ENCODE measurements at places on chromosomes 16 and 17.

- peak; percentile 74 for DNase-seq
Measured at GRCh38 chr17:45852535-45853297, 8.0 kb downstream of the SPPL2C start.

- no peak for DNase-seq
Measured at GRCh38 chr17:59901604-59902003, 8.7 kb downstream of the RPS6KB1 start.

DNA sequence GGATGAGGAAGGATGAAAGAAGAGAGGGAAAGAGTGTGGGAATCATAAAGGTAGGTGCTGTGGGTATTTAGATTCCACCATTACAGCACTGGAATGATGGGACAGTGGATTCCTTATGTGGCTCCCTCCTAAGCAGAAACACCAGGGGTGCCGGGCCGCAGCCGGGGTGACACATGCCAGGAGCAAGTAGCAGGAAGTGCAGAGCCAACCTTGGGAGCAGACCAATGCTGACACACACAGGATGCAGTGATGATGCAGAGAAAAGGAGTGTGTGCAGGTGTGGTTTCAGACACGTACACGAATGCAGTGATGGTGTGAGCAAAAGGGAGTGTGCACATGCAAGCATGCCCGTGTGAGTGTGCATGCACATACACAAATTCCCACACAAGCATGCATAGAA is 338.0 kb downstream of the SLC39A11 start:
- DNase-seq, result no peak

DNA sequence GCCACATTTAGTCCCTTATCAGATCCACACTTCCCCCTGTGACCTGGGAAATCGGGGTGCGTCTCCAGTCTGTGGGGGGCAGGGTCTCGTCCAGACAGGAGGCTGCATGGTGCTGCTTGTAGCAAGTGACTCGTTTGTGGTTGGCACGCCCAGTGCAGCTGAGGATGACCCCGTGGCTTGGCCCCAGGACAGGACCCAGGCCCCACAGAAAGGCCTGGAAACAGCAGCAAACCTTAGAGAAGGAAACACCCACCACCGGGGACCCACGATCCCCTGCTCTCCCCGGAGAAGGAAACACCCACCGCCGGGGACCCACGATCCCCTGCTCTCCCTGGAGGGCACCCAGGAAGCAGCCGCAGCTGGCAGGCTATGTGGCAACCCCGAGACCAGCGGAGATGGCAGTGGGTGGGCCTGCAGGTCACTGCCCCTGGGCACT is 8.2 kb upstream of the C16orf95 start:
- no peak for DNase-seq

- no peak for DNase-seq
Measured at GRCh38 chr16:49494891-49495566, 121.4 kb downstream of the C16orf78 start.

GRCh38 chr16:9885467-9885866 is 296.8 kb downstream of the GRIN2A start:
- no peak for DNase-seq

- DNase-seq, result no peak
Measured at GRCh38 chr17:39410279-39410678, 8.9 kb upstream of the FBXL20 start.

DNA sequence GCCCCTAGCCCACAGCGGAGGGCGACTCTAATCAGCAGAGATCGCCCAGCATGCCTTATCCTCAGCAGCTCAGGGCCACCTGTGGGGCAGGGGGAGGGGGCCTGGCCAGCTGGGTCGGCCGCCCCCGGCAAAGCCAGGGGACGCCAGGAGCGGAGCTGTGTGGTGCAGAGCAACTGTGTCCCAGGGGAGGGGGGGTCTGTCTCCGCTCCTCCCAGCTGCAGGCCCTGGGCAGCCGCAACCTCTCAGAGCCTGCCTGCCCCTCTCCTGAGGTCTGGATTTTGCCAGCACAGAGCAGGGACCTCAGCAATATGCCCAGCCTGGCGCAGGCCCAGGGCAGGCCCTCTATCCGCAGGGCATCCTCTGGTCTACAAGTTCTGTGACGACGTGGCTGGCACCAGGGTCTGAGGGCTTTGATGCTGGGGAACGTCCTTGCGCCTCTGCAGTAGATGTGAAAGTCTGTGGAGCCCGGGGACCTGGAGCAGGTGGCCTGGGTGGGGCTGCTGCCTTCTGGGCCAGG is 36.5 kb upstream of the SLC38A10 start:
- DNase-seq, result no peak

DNA sequence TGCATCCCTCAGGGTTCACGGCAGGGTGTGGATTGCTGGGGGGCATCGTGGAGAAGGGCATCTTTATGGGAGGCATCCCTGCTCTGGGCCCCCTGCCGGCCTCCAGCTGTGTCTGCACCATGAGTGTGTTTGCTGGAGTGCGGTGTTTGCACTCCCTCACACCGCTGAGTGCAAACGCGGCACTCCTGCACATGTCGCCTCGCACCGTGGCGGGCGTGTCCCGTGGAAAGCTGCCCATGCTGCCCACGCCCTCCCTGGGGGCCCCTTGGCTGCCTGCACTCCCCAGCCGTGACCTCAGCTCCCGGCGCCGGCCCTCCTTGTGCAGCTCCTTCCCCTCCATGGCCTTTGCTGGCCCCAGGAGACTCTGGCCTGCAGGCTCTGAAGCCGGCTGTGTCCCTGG is 74.6 kb upstream of the ZNF750 start:
- no peak for DNase-seq

DNA sequence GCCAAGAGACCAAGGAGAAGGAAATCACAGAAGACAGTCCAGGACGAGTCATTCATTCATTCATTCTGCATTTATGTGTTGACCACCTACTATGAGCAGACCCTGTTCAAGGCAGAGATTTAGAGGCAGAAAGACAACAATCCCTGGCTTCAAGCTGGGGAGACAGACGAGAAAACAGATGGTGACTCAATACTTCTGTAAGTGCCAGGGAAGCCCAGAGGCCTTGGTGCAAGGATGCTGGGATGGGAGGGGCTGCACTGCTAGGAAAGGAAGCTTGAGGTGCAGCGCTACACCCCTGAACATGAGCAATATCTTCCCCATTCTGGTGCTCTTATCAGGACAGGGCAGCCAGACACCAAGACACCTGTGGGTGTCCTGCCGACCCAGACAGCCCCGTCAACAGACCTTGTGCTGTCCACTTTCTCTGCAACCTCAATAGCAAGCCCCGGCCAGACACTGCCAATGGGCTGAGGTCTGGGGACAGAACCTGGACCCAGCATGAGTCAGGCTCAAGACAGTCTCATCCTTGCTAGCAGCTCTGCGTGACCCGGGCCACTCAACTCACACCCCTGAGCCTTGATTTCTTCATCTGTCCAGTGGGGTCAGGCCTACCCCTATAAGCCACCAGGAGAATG is 163.5 kb downstream of the COPRS start:
- no peak for DNase-seq

GRCh38 chr17:79629548-79630049 is 18.7 kb upstream of the RBFOX3 start:
- no peak for DNase-seq

DNA sequence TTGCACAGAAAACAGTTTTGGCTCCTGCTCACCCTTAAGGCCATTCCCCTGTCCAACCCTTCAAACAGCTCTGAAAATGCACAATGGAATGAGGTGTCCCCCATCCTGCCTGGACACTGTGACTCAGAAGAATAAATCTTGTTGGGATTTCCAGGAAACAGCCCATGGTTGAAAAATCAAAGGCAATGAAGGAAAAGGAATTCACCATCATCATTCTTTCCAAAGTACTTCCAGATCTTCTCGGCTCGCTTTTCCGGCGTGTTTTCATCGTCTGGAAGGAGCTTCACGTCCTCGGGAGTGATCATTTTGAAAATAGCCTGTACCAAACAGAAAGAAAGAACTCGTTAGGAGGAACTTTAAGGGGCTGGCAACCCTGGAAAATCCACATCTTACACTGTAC is 4.3 kb downstream of the RCVRN start:
- DNase-seq, result no peak

DNA sequence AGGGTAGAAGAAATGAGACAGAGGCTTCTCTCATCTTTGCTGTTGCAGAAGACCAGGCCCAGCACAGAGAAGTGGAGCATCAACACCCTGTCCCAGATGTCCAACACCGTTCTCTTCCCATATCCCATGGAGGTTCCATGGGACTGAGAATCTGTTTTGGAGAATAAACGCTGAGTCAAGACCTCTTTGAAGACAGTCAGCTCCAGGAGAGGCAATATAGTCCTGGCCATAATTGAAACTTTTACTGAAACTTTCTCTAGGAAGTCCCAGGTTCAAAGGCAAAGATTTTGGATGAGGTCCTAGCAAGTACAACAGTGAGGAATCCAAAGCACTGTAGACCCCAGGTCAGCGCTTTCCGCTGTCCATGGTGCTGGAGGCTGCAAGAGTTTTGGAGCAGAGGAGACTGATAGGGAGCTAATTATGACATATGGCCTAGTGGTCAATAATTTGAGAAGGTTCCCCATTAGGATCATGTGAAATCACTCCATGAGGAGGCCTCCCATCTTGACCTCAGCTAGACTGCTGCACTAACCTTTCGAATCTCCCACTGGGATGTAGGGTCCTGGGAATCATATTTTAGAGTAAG is 36.0 kb downstream of the OSBPL7 start:
- peak; percentile 14 for DNase-seq

DNA sequence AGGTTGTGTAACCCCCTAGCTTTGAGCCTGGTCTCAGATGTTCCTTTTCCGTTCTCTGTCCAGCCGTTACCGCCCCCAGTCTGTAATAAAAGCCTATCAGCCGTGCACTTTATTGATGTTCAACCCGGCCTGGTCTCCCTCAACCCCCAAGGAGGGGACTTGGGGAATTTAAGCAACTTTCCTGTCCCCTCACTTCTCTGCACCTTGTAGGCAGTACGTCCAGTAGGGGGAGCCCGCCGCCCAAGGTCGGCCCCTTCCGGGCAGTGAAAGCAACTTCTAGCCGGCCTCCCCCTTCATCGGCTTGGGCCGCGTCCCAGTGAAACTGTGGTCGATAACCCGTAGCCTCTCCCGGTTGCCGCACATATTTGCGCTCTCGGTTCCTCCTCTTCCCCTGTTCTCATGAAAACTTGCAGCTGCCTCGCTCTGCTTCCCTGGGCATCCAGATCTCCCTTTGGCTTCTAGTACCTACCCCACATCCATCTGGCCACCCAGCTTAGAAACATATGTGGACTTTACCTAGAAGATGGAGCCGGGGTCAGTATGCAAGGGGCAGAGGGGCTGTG is 7.9 kb downstream of the PNPO start:
- DNase-seq, result peak; percentile 90

DNA sequence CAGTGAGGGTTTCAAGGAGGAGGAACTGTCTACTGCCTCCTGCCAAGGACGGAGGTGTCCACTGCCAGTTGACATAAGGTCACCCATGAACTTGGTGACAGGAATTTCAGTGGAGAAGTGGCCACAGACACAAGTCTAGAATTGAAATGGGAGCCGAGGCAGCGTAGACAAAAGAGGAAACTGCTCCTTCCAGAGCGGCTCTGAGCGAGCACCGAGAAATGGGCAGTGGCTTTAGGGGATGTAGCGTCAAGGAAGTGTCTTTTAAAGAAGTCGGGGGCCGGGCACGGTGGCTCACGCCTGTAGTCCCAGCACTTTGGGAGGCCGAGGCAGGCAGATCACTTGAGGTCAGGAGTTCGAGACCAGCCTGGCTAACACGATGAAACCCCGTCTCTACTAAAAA is 3.1 kb upstream of the SERPINF1 start:
- no peak for DNase-seq

- DNase-seq, result peak; percentile 37
Measured at GRCh38 chr16:89616623-89617022, 3.2 kb downstream of the DPEP1 start.

DNA sequence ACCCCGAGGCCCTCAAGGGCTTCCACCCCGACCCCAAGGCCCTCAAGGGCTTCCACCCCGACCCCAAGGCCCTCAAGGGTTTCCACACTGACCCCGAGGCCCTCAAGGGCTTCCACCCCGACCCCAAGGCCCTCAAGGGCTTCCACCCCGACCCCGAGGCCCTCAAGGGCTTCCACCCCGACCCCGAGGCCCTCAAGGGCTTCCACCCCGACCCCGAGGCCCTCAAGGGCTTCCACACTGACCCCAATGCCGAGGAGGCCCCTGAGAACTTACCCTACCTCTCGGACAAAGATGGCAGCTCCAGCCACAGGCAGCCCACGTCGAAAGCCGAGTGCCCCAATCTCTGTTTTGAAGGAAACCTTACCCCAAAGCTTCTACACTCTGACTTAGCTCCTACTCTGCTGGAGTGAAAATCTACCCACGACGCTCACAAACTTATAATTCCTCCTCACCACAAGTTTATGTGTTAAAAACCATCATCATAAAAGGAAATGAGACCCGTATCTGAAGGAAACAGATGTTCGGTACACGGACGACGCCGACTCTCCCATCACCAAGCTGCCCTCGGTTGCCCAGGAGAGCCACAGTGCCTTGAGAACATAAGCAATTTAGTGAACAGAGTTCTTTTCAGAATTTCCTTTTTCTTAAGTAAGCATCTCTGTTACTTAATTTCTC is 61.2 kb upstream of the RPH3AL start:
- DNase-seq, result peak; percentile 46

GRCh38 chr17:76491271-76492122 is 9.7 kb downstream of the RHBDF2 start:
- DNase-seq, result no peak

GRCh38 chr16:83785455-83785854 is 22.3 kb upstream of the HSBP1 start:
- DNase-seq, result no peak

DNA sequence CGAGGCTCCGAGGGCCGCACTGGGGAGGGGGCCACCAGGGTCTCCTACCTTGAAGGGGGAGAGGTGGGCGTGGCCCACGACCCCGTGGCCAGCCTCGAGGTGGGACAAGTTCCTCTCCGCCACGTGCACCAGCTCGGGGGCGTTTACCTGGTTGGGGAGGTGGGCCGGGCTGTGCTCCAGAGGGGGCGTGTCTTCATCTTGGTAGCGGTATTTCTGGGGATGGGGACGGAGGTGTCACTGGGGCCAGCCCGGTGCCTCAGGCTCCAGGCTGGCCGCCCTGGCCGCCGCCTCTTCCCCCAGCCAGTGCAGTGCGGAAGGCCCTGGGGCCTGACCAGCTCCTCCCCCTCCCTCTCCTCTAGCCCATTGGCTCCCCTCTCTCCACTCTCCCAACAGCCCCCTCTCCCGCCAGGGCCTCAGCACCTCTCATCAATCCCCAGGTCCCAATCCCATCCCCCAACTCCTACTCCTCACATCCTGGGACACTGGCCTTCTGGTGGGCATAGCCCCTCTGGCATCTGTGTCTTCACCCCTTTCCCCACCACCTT is 11.5 kb downstream of the DLG4 start:
- DNase-seq, result no peak

GRCh38 chr17:61908292-61909037 is 19.3 kb downstream of the INTS2 start:
- DNase-seq, result no peak

DNA sequence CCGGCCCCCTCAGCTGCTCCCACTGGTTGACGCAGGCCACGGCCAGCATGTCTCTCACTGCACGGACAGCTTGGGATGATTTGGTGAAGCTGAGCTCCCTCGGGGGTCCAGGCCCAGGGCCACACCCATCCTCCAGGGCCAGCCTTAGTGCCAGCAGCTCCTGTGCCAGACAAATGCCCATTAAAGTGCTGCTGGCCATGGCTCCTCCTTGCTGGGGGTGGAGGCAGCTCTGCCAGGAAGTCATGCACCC is 2.5 kb downstream of the TRIM47 start:
- DNase-seq, result no peak

- DNase-seq, result no peak
Measured at GRCh38 chr16:23391381-23392222, 61.4 kb downstream of the COG7 start.

Measured in CD4-positive, alpha-beta T cell treated with Interleukin-17A for 4 hours (primary cell).